ENCODE measurements at places on chromosomes 12 and 14.

DNA sequence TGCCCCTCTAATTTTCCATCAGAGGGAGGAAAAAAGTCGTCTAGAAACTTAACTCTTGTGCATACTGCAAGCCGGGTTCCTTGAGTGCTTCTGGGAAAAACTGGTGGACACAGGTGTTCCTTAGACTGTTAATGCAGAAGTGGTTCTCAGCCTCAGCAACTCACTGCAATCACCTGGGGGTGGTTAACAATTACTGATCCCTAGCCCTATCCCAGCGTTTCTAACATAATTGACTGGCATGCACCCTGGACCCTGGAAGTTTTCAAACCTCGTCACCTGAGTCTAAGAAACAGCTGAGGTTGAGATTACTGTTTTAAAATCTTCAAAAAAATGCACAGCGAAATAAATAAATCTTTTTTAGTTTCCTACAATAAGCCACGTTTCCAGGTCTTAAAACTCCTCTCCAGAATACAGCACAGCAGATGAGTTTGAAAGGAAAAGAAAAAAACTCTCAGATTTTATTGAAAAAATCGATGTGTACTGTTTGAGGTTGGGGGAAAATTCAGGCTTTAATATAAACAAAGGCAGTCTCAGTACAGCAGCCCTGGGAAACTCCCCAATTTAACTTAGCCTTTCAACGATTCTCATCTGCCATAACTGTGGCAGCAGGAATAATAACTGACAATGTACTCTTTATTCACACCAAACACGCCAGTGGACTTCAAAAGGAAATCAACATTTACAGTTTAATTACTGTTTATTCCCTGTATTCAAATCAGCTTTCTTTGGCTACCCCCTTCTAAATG is 45.4 kb downstream of the PHLDA1 start:
- DNase-seq: no peak

GRCh38 chr14:61636779-61637178 is 58.5 kb upstream of the HIF1A start:
- DNase-seq: no peak

DNA sequence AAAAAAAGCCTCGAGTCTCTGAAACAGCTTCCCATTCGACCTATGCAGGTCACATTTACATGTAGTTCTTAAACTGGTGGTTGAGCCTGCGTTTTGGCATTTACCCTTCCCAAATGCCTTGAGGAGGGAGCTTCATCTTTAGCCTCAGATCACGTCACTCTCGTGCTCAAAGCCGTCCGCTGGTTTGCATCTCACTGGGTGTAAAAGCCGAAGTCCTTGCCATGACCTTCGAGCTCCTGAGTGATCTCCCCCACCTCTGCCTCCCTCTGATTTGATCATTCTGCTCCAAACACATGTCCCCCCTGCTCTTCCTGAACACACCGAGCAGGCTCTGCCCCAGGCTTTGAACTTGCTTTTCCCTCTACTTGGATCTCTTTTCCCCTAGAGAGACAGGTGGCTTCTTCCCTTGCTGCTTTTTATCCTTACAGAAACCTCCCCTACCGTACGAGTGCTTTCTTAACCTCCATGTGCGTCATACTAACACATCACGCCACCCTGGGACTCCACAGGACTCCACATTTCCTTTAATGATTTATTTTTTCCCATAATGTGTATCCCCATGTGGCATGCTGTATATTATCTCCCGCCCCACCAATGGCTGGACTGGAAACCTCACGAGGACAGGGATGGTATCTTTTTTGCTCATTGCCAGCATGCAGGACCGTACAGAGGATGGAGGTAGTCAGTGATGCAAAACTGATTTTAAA is 610.7 kb downstream of the VRK1 start:
- DNase-seq: no peak

GRCh38 chr12:79448816-79449215 is 241.9 kb downstream of the PAWR start:
- no peak for DNase-seq

DNA sequence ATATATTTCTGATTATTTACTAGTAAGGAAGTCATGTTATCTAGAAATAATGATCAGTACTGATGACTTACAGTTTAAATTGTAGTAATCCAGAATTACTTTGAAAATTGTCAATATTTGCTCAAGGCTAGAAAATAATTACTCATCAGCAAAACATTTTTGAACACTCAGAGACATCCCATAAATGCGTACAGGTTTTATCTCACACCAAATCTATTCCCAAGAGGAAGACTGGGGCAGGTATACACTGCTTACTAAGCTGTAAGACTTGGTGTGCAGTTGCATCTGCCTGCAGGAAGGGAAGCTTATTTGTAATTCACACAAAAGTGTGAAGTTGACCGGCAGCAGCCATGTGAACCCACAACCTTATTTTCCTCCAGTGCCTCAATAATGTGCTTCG is 146.4 kb downstream of the CCER1 start:
- DNase-seq: no peak

- no peak for DNase-seq
These were observed 84.1 kb upstream of the MED13L start for GRCh38 chr12:116361414-116362223.

DNA sequence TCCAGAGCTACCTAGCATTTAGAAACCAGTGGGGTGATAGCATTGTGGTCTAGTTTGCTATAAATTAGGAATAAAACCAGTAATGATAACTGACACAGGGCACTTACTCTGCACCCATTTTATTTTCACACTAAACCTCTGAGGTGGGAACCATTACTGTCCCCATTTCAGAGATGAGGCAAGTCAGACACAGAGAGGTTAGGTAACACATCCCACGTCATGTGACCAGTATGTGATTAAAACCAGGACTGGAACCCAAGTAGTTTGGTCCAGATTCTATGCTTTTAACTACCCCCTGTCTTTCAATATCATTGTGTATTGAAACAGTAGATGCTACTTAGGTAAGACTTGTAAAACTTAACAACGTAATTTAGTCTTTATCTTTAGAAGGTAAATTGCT is 110.2 kb downstream of the PLXNC1 start:
- DNase-seq: peak; percentile 53

GRCh38 chr14:61526405-61527312 is 168.7 kb upstream of the HIF1A start:
- no peak for DNase-seq

DNA sequence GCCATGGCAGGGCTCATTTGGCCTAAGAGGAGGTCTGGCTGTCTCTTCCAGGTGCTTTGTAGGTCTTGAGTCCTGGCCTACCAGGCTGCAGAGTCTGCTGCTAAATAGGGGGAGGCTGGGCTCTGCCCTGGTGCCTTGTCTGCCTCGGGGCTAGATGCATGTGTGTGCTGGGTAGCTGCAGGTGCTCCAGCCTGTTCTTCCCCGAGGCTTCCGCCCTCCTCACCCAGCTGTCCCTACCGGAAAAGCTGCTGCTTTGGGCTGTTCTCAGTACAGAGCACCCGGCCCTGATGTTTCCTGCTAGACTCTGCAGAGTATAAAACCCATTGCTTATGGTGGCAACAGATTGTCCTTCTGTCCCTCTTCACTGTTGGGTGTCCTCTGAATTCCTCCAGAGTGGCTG is 37.7 kb downstream of the RAB35 start:
- no peak for DNase-seq

- DNase-seq: no peak
These were observed 11.0 kb upstream of the GSG1 start for GRCh38 chr12:13114251-13115052.

- DNase-seq: no peak
These were observed 17.0 kb downstream of the PPM1H start for GRCh38 chr12:62917926-62918325.

- no peak for DNase-seq
These were observed 391.1 kb downstream of the PAWR start for GRCh38 chr12:79299447-79300198.

GRCh38 chr12:21354641-21355040 is 18.1 kb upstream of the IAPP start:
- DNase-seq: no peak

GRCh38 chr12:98645572-98646067 is 530 bp downstream of the APAF1 start:
- DNase-seq: no peak

DNA sequence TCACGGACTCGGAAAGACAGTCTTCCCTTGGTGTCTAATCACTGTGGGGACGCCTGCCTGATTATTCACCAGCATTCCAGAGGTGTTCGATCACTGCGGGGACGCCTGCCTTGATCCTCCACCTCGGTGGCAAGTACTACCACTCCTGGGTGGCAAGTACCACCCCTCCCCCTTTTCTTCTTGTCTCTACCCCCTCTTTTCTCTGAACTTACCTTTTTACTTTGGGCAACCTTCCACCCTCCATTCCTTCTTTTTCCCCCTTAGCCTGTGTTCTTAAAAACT is 12.0 kb upstream of the LGMN start:
- no peak for DNase-seq

DNA sequence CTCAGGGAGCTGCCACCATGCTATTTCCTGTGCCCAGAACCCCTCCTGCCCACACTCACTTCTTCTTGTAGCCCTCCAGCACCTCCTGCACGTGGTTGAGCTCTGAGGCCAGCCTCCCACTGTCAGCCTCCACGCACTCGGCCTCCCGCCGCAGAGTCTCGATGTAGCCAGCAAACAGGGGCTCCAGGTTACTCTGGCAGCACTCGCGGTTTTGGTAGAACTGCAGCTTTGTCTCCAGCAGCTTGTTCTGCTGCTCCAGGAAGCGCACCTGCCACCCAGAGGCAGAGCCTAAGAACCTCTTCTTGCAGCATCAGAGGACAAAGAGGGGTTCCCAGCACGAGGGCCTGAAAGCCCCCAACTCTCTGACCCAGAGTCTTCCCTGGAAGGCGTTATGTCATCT is 2.1 kb downstream of the KRT83 start:
- DNase-seq: no peak

DNA sequence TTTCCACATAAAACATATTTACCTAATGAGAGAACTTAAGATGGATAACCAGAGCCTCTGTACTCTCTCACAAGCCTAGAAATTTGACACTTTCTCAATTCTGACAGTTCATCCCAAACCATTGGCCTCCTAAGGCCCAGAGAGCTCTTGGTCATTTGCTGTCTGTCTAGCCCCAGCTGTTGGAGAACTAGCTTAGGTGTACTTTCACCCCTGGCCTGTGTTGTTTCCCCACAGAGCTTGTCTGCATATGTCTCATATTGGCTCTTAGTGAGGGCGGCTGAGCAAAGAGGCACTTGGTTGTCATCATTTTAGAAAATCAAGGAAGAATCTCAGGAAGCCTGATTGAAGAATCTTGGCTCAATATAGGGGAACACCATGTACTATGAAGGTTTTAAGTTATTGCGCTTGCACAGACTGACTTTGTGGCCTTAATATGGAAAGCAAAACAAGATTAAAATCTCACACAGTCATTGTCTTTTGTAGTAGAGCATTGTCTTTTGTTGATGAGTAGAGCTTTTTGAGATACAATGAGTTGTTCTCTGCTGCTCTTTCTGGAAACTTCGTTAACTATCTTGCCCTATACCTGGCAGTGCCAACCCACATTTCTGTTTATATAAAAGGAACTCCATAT is 324.6 kb downstream of the RAD51B start:
- no peak for DNase-seq

- DNase-seq: no peak
These were observed 211.5 kb downstream of the PRKD1 start for GRCh38 chr14:29716150-29716549.

DNA sequence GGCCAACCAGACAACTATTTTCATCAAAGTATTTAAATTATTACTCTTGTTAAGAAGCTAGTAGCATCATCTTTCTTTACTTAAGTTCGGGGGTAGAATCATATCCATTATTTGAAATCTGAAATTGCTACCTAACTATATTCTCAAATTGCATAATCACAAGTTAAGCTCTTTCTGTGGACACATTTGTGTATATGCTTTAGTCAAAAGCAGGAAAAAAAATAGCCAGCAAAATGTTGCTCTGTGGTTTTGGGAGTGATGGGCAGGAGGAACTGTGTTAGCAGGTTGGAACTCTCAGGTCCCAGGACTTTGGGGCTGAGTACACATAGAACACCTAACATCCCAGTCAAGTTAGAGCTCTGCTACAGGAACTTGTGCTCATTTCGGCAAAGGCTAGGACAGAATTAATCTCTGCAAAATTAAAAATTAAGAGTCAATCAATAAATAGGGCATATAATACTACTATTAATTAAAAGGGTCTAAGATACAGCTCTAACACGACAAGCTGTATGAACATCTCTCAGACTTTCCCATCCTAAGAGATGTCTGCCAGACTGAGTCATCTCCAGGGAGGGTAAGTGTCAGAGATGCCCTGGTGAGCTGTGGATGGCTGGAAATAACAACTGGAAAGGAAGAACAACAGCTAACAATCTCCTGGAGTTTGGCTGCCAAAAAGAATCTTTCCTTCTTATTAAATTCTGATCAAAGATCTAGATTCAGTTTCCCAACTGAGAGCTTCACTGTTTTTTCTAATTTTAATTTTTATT is 203.5 kb upstream of the GZMB start:
- DNase-seq: no peak

DNA sequence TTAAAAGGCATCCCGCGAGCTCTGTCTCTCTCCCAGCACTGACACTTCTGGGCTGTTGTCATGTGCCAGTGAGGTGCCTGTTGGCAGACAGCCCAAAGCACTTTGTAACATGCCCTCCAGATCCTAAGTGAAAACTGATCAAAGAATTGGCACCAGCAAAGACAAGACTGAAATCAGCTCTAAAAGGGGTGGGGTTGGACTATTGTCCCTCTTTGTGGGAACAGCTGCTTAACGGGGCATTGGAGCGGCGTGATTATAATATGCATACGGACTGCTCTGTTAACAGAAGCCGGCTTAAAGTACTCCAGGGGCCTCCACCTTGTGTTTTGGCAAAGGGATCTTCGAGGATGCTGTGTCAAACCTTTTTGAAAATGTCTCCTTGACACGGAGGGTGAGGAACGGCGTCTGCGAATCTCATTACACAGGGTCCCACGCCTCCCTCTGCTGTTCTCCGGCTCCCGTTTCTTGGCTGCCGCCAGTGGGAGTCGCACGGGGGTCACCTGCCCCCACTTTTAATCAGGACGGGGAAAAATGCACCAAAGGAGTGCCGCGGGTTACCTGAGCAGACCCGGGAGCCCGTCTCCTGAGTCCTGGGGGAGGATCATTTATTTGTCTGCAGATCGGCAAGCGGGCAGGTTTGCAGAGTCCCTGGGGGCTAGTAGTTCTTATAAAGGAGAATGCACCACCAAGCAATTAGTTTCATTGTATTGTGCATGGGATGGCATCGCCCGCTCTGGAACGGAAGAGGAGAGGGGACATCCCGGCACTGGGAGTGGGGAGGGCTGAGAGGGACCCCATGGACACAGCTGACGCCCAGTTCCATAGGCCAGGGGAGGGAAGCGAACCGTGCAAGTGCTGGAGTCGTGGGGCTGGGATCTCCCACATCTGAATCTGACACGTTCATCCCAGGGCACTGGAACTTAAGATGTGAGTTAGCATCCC is 44.3 kb downstream of the SPRING1 start:
- no peak for DNase-seq

GRCh38 chr12:11780521-11781101 is 131.1 kb downstream of the ETV6 start:
- no peak for DNase-seq
